NCI-H1694 treated with DMSO at 0.1 percent for 48 hours (cell line): ENCODE measurements at places on chromosomes 12 and 14.
A peak's percentile ranks its signal among the peaks of the same experiment; 100 is the strongest.

- DNase-seq: peak; percentile 4
Measured at GRCh38 chr12:49537752-49538509, 899 bp upstream of the KCNH3 start.

DNA sequence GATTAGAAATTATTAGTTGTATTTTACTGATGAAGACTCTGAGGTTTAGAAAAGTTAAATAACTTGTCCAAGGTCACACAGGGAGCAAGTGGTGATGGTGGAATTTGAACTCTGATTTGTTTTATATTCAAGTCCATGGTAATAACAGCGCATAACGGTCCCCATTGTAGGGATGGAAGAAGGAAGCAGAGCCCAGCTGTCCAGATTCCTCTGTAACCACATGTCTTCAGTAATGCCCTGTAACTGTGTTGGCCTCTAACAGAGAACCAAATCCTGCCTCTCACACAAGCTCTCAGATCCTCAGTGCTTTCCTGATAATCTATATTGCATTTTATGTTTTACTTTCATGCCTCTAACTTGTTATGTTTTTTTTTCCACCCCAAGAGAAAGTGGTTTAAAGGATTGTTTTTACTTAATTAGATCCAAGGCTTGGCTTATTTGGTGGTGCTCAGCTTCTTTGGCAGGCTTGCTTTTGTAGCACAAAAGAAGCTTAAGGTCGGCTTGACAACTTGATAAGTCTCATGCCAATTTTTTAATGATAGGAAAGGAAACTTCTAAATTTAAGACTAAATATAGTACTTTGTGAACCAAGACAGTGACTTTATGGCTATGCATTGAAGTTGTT is 105.1 kb upstream of the SEL1L start:
- no peak for DNase-seq

- DNase-seq: no peak
Measured at GRCh38 chr14:72824051-72824450, 69.8 kb downstream of the DPF3 start.

DNA sequence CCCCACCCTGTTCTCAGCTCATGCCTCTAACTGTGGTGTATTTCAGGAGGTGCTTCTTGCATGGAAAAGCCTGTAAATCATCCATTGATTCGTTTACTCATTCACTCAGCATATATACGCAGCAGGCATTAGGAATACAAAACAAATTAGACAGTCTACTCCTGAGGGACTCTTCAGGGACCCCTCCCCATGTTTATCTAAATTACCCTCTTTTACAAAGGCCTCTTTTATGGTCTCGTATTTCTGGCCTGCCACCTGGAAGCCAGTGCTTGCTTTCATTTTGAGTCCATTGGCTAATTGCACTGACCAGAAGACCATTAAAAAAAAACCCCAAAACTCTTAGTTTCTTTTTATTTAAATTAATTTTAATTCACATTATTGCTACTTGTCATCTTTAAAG is 134.4 kb downstream of the DACT1 start:
- DNase-seq: no peak

DNA sequence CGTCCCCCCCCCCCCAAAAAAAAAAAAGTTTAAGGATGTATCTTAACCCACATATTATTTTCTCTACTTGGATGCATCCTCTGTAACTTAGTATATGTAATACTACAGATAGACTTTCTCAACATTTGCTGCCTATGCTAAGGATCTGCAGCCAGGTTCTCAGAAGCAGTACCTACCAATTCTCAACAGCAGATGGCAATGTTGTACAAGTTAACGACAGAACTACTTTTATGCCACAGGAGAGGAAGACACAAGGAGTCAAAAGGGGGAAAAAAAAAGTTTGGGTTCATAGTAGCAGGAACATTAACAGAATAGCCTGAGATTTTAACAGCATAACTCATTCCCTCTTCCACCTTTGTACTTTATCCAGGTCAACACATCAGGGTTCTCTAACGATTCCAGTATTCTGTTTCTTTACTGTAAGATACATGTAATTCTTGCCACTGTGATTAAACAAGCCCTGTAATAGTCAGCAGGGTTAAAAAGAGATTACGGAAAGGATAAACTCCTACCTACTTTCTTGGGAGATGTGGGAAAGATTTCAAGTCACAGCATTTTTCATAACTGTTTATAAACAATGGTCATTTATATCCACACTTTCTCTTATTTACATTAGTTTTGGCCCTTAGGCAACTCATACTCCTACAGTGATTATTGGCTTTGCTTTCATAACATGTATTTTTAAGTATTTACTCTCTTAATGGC is 5.7 kb upstream of the NEK9 start:
- peak; percentile 87 for DNase-seq

- no peak for DNase-seq
Measured at GRCh38 chr12:24544368-24544767, 404.5 kb downstream of the BCAT1 start.

GRCh38 chr14:44954750-44955149 is 7.0 kb downstream of the KLHL28 start:
- DNase-seq: no peak

DNA sequence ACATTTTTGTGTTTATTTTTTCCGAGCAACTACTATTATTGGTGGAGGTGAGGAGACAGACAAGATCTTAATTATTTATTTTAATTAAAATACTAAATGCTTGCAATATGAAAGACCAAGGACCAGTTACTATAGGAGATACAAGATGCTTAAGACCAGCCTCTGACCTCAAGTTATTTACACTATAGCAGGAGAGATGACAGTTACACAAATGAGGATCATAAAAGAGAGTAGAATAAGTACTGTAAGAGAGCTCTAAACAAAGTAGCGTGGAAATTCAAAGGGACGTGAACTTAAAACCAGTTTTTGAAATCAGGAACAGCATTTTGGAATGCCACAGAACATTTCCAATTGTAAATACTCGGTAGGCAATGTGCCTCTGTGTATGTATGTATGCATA is 128.0 kb upstream of the ATF1 start:
- DNase-seq: no peak

DNA sequence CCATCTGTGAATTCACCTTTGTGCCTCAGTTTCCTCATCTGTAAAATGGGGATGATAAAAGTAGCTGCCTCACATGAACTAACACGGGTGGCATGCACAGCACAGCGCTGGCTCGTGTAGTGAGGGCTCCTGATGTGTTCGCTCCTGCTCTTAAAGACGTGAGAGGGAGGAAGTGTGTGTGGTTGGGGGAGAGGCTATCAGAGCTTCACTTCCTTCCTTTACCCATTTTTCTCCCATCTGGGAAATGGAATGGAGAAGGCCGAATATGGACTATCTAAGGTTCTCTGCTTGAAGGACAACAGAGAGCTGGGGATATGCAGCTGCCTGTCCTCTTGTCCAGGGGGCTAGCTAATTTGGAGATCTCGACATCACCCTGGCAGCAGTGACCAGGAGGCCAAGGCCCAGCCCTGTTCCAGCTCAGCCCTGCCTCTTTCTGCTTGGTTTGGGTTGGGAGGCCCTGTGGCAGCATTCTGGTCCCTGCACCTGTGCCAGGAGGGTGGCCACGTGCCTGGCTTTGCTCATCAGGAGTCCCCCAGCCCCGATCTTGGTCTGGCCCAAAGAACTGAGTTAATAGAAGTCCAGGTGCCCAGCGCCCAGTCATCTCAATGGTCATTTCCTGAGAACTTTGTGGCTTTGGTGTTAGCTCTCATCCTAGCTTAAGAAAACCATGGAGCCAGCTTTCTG is 44.5 kb upstream of the ESRRB start:
- DNase-seq: no peak

DNA sequence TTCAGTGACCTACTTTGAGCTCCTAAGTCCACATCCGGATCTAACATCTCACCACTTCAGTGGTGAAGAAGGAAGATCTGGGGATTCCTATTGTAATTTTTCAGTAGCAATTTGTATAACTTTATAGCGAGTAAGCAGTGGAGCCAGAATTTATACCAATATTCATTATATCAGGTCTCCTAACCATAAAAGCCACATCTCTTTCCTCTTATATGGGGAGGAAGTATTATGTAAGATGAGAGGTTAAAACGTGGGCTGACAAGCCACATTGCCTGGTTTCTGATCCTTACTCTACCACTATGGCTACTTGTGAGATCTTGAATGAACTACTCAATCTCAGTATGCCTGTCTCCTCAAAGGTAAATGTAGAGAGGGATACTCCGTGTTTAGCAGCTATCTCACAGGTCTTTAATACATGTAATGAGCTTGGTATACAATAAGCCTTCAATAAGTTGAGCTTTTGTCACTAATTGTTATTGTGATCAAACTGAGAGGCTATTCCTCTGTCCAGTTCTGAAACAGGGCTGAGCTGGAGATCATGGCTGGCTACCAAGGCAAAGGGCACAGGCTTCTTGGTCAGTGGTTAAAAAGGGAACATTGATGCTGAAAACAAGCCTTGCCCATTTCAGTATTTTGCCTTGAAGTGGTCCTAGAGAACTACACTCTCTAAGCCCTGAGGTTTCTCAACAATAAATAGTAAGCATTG is 3.3 kb upstream of the TMEM117 start:
- DNase-seq: no peak

DNA sequence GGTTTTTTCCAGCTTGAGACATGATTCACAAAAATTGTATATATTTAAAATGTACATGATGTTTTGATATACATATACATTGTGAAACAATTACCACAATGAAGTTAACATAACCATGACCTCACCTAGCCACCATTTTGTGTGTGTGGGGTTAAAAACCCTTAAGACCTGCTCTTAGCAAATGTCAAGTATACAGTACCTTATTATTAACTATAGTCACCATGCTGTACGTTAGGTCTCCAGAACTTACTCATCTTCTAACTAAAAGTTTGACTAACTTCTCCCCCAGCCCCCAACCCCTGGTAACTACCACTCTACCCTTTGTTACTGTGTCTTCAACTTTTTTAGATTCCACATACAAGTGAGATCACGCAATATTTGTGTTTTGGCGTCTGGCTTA is 52.6 kb downstream of the EIF2S3B start:
- no peak for DNase-seq

GRCh38 chr12:108180255-108181094 is 51.4 kb downstream of the WSCD2 start:
- no peak for DNase-seq

DNA sequence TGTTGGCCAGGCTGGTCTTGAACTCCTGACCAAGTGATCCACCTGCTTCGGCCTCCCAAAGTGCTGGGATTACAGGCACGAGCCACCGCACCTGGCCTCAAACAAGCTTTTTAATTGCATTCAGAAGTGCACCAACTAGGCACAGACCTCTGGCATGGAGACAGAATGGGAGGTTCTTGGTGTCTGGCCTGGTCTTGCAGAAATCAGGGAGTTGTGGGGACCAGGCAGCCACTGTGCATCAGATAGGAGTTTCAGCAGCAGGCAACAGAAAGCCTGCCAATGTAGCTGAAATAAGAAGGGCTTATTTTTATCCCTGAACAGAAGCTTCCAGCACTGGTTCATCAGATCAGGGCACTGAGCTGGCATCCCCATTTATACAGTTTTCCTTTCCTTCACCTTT is 22.2 kb upstream of the TCL1B start:
- DNase-seq: peak; percentile 49

- DNase-seq: peak; percentile 93
Measured at GRCh38 chr14:80047761-80048160, 163.5 kb downstream of the DIO2 start.

DNA sequence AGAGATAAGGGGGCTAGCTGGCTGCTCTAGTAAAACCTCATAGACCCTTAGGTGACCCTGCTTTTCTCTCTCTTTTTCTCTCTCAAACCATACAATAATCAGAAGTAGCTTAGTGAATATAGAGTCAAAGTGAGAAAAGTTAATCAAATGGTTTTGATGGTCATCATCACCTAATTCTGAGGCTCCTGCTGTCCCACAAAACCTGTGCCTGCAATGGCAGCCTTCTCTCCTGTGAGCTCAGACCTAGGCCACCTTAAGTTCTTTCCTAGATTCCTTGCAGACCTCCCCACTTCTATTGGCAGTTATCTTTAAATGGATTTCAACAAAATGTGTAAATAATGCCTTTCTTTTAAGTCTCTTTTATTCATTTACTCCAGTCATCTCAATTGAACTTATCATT is 1.5 kb upstream of the RPAP3 start:
- no peak for DNase-seq

DNA sequence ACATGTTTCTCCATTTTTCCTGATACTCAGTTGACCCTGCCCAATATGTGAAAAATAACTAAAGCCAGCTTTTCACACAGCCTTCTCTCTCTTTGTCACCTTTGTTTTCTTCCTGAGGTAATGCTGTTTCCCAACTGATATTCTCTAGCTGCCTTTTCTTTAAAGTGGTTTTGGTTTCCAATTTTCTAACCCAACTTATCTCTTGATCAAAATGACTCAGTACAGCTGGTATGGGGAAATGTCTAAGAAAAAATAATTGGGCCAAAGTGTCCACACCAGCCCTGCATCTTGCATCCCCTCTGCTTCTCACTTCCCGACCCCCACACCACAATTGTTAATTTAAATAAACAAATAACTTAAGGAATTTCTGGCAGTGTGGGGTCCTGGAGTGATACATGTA is 193.8 kb downstream of the SYT1 start:
- no peak for DNase-seq

DNA sequence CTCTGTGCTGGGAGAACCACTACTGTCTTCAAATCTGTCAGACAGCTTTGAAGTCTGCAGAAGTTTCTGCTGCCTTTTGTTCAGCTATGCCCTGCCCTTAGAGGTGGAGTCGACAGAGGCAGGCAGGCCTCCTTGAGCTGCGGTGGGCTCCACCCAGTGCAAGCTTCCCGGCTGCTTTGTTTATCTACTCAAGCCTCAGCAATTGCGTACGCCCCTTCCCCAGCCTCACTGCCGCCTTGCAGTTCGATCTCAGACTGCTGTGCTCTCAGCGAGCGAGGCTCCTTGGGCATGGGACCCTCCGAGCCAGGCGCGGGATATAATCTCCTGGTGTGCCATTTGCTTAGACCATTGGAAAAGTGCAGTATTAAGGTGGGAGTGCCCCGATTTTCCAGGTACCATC is 25.1 kb upstream of the KLRB1 start:
- no peak for DNase-seq

DNA sequence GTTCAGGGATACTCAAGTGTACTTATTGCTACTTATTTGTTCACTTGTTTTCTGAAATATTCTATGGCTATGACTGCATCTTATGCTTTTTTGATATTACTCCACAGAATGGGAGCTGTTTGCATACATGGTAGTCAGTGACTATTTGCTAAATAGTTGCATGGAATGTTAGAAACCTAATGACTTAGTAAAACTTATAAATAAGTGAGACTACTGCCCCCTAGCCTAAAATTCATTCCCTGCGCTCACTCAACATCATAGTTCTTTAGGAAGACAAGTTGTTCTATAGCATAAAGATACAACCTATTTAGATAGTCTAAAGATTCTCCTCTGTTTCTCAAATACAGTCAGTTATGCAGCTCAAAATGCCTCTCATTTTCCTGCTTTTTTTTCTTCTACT is 305.5 kb downstream of the CEP128 start:
- DNase-seq: no peak

GRCh38 chr12:66361703-66362102 is 59.4 kb downstream of the HELB start:
- DNase-seq: peak; percentile 40
